Kidney (tissue), 22 donors: ENCODE measurements at places on chromosomes 6 and 20.

- DNase-seq, result no peak
Measured at GRCh38 chr6:30799210-30799609, 54.9 kb upstream of the IER3 start.

DNA sequence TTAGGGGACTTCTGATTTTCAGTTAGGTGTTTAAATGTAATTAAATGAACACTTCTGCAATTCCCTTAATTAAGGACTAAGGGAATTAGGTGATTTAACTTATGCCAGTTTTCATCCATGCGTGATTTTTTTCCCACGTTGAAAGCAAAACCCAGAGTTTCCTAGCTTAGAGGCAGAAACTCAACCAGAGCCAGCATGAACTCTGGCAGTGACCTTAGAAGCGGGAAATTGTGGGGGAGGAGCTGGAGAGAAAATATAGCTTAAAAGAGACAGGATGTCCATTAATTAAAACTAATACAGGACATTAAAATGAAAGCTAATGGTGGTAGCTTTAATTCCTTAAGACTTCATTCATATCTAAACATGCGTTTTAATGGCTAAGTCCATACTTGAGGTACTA lies 41.6 kb downstream of the IYD start:
- DNase-seq, result peak; percentile 84

DNA sequence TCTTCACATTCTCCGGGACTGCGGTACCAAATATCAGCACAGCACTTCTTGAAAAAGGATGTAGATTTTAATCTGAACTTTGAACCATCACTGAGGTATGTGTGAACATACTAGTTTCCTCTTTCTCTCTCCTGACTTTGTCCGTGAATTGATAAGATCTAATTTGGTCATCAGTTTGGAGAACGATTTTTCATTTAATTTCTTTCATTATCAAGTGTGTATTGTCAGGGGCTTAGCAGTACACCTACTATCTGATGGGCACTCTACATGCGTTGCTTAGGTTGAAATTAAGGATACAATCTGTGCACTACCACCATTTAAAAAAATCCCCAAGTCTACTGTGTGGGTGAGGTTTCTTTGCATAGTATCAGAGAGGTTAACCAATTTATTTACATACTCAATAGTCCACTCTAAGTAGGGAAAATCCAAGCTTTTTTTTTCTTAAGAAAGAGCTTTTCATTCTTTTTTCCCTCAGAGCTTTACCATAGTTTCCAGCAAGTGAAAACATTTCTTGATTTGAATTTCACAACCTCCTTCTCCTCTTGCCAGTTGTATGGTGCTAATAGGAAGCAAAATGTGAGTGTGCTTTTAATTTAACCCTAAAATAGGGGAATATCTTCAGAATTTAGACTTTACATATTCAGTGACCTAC lies 105.4 kb upstream of the ESR1 start:
- no peak for DNase-seq

GRCh38 chr6:53343092-53343491 lies 5.7 kb downstream of the ELOVL5 start:
- DNase-seq, result no peak

GRCh38 chr6:5203546-5203945 lies 57.2 kb downstream of the LYRM4 start:
- peak; percentile 49 for DNase-seq

DNA sequence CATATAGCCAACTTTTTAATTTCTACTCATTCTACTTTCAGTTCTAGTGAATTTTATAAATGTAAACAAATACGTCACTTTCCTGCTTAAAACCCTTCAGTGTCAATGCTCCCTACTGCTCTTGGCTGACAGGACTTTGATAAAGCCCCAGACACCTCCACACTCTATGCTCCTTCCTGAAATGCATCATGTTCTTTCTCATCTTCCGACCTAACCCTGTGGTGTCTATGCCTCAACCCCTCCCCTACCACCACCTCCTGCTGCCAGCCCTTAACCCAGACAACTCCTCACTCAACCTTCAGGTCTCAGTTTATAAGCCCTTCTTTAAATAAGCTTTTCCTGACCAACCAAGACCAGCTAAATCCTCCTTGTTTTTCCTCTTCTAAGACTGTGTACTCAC lies 19.1 kb downstream of the TLDC2 start:
- no peak for DNase-seq

DNA sequence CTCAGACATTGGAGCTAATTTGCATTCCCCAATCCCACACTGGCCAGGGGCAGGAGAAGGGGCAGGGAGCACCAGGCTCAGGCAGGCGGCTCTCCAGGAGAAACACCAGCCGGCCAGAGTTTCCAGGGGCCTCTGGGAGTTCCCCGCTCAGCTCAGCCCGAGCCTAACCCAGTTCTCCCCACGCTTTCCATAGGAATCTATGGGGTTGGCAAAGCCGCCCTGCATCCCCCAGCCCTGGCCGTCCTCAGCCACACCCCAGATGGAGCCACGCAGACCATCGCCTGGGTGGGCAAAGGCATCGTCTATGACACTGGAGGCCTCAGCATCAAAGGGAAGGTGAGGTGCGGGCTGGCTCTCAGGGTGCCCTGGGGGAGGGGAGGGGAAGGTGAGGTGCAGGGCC lies 8.2 kb downstream of the NPEPL1 start:
- no peak for DNase-seq

GRCh38 chr6:135577059-135577538 lies 79.6 kb upstream of the AHI1 start:
- no peak for DNase-seq

- no peak for DNase-seq
Measured at GRCh38 chr20:41415191-41415590, 48.6 kb upstream of the EMILIN3 start.

DNA sequence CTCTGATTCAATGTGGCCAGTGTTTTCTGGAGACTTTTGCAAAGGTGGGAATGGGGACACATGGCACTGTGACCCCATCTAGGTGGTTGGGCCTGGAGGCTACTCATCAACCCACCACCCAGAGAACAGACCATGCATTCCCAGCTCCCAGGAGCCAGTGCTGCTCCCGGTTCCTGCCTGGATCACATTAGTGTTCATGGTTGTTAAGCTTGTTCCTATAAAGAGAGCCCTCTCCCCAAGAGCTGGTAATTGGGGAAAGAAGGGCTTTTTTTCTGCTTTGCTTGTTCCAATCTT lies 102.0 kb downstream of the PHACTR3 start:
- DNase-seq, result no peak

- DNase-seq, result no peak
Measured at GRCh38 chr6:158764183-158764849, 54.9 kb downstream of the EZR start.

- DNase-seq, result peak; percentile 42
Measured at GRCh38 chr20:38083338-38084048, 49.9 kb downstream of the RPRD1B start.

DNA sequence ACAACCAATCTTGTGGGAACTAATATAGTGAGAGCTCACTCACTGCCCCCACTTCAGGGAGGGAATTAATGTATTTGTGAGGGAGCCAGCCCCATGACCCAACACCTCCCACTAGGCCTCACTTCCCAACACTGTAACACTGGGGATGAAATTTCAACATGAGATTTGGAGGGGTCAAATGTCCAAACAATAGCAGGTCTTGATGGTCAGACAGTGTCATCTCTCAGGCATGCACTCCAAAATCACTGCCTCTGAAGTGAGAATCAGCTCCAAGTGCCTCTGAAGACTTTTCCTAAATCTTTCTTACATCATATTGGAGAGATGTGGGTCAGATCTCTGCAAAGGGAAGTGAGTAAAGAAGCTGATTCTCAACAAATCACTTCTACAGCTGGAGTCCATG lies 13.8 kb upstream of the SAYSD1 start:
- no peak for DNase-seq

DNA sequence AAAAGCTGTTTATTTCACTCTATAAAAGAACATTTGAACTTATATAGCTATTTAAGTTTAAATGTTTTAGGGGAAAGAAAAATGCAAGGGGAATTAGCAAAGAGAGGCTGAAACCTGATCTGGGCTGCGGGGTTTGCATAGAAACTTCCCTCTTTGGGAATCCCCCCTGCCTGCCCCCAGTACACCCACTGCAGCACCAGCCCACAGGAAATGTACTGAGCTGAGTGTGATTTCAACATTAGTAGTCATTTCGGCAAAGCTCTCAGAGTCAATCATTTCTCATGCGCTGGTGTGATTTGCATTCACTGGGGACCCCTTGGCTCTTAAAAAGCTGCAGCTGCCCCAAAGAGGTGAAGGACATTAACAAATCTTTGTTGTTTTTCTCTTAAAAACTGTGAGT lies 859.4 kb downstream of the MAFB start:
- DNase-seq, result no peak

- DNase-seq, result no peak
Measured at GRCh38 chr6:111592726-111593511, 12.8 kb downstream of the TRAF3IP2 start.

GRCh38 chr6:168050881-168051586 lies 28.0 kb downstream of the FRMD1 start:
- no peak for DNase-seq

- no peak for DNase-seq
Measured at GRCh38 chr20:20137851-20138250, 85.5 kb downstream of the CFAP61 start.

GRCh38 chr20:3248167-3248992 lies 9.4 kb upstream of the SLC4A11 start:
- DNase-seq, result peak; percentile 61

DNA sequence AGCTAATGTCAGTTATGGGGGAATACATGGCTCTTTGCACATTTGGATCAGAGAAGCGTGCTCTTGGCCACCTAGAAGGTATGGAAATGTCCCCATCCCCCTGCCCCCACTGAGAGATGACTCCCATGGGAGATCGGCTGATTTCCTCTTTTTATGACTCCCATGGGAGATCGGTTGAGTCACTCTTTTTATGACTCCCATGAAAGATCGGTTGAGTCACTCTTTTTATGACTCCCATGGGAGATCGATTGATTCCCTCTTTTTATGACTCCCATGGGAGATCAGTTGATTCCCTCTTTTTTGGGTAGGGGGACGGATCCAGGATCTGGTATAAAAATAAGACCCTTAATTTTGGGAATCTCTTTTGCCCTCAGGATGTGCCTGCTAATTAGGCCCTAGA lies 10.3 kb upstream of the TAAR9 start:
- no peak for DNase-seq

- DNase-seq, result peak; percentile 49
Measured at GRCh38 chr6:27592481-27593199, 119.7 kb upstream of the ZNF184 start.

- DNase-seq, result no peak
Measured at GRCh38 chr6:137661601-137662000, 167.4 kb upstream of the OLIG3 start.

DNA sequence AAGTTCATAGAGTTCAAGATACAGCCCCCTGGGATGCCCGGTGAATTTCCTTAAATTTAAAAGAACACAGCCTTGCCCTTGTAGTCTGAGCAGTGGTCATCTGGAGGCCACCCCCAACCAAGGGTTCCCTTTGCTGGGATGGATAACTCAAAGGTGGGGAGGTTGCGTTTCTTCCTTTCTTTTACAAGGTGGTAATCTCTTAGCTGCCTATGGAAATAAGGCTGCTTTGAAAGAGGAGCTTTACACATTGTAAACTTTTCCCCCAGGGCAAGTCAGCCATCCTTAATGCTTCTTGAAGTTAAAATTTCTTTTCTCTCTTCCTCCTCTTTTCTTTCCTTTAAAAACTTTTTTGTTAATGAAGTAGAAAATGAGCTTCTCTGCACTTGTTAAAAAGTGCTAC lies 71.2 kb upstream of the PRDM1 start:
- DNase-seq, result no peak

GRCh38 chr20:31630187-31630790 lies 7.4 kb upstream of the COX4I2 start:
- DNase-seq, result no peak

GRCh38 chr6:16767765-16768476 lies 6.7 kb upstream of the ATXN1 start:
- no peak for DNase-seq

- DNase-seq, result no peak
Measured at GRCh38 chr6:16562498-16562897, 198.8 kb downstream of the ATXN1 start.

DNA sequence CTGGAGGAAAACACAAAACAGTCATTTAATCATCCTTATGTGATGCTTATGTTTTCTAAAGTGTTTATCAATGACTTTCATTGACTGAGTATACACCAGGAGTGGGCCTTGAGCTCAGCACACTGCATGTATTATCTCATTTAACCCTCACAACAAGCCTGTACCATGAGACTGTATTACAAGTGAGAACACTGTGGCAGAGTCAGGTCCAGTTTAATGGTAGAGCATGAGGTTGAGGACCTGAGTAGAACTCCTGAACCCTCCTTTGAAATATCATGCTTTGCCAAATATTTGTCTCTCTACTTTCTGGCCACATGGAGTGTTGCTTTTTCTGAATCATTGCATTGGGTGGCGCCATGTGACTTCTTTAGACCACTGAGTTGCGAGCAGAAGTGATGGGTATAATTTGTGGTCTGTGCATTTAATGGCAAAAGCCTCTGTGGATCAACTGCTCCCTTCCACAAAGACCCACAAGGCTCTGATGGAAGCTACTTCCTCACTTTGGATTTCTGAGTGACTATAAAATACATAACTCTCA lies 65.0 kb upstream of the SIRPG start:
- DNase-seq, result no peak

DNA sequence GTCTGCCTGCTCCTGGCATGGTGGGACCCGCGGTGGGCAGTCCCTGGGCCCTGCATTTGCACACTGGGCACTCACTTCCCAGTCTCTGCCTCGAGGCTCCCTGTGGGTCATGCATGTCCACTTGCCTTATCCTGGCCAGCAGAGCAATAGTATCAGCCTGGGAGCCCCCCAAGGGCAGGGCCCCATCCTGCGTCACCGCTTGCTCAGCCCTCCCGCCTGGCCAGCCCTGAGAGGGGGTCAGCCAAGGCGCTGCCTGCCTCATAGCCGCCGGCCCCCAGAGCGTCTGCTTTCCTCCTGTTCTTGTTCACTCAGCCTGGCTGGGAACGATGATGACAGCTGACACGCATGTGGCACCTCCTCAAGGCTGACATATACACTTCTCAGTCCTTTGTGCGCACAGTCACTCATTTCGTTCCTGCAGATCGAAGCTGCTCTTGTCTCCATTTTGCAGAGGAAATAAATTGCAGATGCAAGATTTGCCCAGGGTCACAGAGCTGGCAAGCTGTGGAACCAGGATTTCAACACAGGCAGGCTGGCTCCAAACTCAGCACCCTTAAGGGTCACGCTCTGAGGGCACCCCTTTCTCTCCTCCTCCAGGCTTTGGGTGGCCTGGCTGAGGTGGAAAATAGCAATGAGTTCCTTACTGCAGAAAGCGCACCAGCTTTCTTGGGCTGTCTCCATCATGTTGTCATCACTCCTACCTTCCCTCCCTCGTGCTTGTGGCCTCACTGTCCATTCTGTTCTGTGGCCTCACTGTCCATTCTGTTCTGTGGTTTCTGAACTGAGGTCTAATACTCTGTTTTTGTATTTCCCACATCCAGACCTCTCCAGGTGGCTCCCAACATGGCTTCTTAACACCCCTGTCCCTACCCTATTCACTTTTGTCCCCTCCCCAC lies 17.2 kb downstream of the KCNK17 start:
- no peak for DNase-seq

DNA sequence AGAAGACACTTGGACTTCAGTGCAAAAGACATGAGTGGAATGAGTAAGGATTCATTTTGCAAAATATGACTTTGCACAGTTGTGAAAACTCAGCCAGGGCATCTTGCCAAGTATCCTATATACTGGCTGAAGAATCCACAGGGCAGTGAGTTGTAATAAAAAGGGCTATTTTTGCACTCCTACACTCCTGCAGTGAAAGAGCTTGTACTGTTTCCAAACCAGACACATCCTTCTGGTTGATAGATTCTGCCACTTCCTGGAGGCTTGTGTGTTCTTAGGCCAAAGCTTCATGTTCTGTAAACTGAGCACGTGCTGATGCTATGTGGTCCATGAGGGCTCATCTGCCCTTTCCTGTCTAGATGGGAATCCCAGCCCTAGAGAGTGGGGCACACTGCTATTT lies 34.9 kb downstream of the GMPR start:
- no peak for DNase-seq
